Left kidney (tissue), 8 donors: ENCODE measurements at places on chromosomes 5 and 9.

- DNase-seq, result no peak
These were observed 10.7 kb upstream of the LURAP1L start for GRCh38 chr9:12764150-12764549.

DNA sequence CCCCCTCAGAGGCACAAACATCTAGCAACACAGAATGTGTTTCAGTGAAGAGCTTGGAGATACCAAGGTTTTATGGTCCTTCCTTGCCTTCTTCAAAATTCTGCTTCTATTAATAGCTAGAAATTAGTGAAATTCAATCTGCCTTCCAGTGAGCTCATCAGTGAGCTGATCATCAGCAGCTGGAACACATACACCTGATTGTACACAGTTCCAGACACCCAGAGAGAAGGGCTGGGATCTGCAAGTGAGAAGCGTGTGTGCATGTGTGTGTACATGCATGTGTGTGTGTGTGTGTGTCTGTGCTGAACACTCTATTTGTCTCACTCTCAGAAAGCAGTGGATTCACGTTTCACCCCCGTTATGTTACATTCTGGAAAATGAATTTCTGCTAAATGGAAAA, 28.5 kb downstream of the CFAP90 start:
- no peak for DNase-seq

DNA sequence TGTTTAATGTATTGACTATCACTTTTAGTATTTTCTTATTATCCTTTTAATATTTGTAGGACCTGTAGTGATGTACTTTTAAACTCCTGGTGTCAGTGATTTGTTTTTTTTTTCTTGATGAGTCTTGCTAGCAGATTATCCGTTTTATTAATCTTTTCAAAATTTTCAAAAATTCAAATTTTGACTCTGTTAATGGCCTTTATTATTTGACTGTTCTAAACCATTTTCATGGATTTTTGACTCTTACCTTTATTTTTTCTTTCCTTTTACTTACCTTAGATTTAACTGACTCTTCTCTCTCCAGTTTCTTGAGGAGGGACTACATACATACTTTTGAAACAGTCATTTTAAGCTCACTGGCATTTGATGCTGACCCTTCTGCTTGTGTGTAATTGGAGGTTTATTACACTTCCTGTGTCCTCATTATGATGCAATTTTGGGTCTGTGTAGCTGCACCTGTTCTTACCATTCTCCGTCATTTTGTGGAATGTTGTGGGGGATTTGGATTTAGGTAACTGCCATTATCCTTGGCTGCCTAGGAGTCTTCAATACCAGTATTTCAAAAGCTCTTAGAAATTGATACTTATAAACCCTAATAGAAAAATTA, 32.0 kb upstream of the EXOC3 start:
- no peak for DNase-seq

GRCh38 chr5:6251565-6252102, 126.7 kb downstream of the MED10 start:
- no peak for DNase-seq

DNA sequence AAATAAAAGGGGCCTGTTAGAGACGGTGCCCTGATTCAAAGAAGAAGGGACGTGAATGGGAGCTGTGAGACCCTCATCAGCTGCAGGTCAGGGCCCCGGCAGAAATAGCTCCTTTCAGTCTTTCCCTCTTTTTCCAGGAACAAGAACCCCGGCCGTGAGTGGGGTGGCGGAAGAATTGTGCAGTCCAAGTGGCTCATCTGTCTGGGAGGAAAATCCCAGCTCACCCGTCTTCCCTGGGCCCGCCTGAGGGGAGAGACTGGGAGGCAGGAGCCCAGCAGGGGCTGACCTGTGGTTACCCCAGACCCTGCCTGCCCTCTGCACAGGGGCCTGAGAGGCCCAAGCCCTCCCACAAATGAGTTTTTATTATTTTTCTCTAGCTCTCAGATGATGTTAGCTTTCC, 24.8 kb upstream of the CSF1R start:
- no peak for DNase-seq

DNA sequence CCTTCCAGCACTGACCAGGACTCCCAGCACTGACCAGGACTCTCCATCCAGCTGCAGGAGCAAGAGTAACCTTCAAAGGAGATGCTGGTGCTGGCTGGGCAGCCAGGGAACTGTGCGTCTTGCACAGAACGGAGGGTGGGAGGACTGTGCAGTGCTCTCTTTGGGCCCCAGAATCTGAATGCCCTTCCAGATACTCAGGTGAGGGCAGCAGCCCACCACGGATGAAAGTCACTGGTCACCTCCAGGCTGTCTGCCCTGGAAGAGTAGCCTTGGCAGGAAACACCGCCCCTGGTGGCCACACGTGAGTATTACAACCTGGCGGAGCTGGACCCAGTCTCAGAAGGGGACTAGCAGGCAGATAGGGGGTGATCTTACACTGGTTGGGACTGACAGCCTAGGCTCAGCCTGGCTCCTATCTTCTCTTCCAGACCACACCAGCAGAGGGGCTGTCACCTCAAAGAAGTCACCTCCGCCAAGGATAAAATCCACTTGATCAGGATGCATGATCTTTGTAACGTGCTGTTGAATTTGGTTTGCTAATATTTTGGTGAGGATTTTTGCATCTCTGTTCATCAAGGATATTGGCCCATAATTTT, 4.8 kb upstream of the SARDH start:
- DNase-seq, result peak; percentile 69

DNA sequence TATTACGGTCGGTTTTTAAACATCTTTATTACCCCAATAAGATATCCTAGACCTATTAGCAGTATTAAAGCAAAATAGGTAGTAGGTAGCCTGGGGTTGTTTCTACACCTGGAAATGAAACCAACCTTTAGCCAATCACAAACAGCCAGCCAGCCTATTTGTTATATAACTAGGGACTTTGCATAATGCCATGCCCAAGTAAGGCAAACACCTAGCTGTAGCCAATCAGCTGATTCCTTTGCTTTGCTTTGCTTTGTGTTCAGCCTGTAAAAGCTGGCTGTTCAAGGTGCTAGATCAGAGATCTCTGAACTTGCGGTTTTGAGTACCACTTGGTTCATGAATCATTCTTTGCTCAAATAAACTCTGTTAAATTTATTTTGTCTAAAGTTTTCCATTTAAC, 46.5 kb upstream of the SETD9 start:
- no peak for DNase-seq

DNA sequence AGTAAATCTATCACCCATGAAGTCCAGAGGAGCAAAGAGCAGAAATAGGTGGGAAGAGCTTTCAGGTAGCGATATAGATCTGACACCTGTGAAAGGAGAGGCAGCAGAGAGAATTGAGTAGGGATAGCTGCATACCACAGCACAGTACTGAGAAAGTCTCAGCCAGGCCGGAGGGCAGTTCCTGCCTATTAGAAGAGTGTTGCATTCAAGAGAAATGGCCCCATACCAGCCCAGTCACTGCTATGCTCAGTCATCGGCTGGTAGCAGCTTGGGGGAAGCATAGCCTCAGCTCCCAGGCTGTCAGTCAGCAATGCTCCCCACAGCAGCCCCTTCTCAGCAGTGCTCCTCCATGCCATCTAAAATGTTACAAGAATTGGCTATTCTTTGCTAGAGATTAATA, 285.1 kb upstream of the CDH6 start:
- DNase-seq, result no peak

- no peak for DNase-seq
These were observed 1021.9 kb downstream of the CDH12 start for GRCh38 chr5:21831145-21831787.

- no peak for DNase-seq
These were observed 667.2 kb downstream of the BRINP1 start for GRCh38 chr9:118701985-118702384.

- DNase-seq, result no peak
These were observed 131.3 kb downstream of the MVB12B start for GRCh38 chr9:126457890-126458289.

DNA sequence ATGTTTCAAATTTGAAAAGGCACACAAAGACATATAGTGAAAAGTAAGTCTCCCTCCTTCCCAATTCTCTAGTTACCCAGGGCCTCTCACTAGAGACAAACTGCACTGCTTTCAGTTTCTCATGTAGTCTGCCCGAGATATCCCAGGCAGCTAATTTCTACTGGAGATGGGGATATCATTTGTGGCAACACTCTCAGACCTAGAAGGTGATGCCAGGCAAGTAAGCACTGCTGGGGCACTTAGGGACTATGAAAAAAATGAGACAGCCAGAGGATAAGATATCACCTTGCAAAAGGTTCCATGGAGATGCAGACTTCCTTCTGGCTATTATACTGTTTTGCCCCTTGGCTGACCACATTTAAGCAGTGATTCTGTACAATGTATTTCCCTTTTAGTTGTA, 12.6 kb downstream of the SIL1 start:
- no peak for DNase-seq

DNA sequence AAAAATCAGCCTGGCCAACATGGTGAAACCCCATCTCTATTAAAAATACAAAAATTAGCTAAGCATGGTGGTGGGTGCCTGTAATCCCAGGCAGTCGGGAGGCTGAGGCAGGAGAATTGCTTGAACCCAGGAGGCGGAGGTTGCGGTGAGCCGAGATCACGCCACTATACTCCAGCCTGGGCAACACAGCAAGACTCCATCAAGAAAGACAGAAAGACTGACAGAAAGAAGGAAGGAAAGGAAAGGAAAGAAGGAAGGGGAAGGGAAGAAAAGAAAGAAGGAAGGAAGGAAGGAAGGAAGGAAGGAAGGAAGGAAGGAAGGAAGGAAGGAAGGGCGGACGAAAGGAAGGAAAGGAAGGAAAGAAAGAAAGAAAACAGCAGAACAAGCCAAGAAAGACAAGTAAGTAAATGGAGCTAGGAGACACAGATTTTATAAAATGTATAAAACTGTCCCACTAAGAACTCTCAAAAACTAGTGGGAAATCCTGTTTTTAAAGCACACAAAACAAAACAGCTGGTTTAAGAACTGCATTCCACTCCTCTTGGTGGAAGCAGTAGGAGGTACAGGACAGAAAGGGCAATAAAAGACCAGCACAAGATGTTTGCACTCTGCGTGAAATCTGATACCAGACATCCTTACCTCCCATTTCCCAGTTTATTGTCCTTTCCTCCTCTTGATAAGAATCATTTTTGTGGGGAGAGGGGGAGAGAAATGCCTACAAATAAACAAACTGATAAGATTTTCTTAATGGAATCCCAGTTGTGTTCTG, 46.7 kb downstream of the MYO10 start:
- DNase-seq, result peak; percentile 75

DNA sequence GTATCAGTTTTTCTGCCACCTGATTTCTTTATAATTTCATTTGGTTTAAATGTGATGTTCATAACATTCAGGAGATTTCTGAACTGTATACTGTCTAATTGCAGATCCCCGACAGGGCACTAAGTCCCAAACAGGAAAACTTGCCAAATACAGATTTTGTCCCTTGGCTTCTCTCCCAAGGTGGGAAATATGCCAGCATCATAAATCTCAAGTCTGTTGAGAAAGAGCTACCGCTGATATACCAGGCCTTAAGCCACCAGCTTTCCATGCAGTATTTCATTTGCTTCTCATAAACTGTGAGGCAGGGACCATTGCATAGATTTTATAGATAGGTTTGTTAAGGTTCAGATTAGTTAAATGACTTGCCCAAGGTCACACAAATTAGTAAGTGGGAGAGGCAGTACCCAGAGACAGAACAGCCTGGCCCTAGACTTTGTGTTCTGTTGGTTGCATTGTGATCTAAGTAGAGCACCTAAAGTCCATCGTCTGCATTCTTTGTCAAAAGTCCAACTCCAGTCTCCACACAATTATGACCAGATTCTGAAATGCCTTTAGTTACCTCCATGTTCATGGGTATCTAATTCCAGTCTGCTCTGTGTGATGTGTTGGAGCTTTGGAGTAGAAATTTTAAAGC, 16.2 kb downstream of the GPR21 start:
- no peak for DNase-seq

DNA sequence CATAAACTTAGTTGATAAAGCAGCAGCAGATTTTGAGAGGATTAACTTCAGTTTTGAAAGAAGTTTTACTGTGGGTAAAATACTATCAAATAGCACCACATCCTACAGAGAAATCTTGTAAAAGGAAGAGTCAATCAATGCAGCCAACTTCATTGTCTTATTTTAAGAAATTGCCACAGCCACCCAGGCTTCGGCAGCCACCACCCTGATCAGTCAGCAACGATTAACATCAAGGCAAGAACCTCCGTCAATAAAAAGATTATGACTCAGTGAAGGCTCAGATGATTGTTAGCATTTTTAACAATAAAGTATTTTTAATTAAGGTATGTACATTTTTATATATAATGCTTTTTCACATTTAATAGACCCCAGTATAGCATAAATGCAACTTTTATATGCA, 122.3 kb upstream of the NR4A3 start:
- no peak for DNase-seq

- DNase-seq, result no peak
These were observed 34.8 kb downstream of the HTR4 start for GRCh38 chr5:148619484-148619883.

- no peak for DNase-seq
These were observed 150.4 kb downstream of the FSTL4 start for GRCh38 chr5:133461796-133462516.

- no peak for DNase-seq
These were observed 50.2 kb upstream of the XPA start for GRCh38 chr9:97747201-97747965.

- DNase-seq, result no peak
These were observed 32.3 kb upstream of the C9orf40 start for GRCh38 chr9:74985041-74985440.

DNA sequence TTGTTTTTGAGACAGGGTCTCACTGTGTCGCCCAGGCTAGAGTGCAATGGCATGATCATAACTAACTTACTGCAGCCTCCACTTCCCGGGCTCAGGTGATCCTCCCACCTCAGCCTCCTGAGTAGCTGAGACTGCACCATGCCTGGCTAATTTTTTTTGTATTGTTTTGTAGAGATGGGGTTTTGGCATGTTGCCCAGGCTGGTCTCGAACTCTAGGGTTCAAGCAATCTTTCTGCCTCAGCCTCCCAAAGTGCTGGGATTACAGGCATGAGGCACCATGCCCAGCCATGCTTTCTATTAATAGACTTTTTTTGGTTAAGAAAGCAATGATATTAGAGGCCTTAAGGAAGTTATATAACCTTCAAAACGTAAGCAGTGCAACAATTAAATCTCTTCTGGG, 23.3 kb downstream of the CLTA start:
- DNase-seq, result no peak

GRCh38 chr5:51273871-51274270, 109.4 kb upstream of the ISL1 start:
- DNase-seq, result no peak

- no peak for DNase-seq
These were observed 48.2 kb upstream of the LMX1B start for GRCh38 chr9:126565336-126566128.

GRCh38 chr9:79698967-79699366, 127.2 kb downstream of the TLE4 start:
- DNase-seq, result no peak

GRCh38 chr5:77431286-77431685, 60.8 kb downstream of the WDR41 start:
- DNase-seq, result no peak
